ENCODE measurements at places on chromosomes 6 and 20. TPM values are rescaled to one million over a fixed set of nuclear protein-coding genes. Genes with fewer than 3 reads are reported as not detected.

DNA sequence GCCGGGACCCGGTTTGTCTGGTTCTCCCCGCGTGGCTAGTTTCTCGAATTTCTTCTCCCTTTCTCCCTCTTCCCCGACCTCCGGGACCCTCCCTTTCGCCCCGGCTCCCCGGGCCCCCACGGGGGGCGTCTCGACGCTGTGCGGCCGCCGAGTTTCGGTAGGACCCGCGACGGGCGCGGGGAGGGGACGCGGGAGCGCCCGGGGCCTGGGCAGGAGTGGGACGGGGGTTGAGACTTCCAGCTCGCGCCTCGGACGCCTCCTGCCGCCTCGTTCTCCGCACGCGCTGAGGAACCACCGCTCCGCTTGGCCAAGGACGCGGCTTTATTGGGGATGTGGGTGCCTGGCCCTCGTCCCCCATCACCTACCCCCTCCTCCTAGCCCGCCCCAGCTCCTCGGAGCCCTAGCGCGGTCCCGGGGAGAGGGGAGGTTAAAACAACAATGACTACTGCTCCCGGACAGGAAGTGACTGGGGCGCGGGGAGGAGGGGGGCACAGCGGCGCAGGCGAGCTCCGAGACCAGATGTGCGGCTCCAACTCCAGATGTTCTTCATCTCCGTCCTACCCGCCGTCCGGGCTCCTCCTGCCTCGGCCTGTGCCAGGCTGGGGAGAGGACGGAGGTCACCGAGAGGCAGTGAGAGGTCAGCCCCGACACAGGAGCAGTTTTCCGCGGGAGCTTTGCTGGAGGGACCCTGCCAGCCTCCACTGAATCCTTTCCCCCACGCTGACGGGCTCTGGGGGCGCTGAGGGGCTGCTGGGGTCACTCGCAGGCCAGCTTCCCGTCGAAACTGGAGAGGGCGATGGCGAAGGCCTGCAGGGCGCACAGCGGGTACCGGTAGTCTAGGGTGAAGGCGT, 917 bp upstream of the TEAD3 start:
- H3K4me1 ChIP-seq, result peaks cover 26% of the 10 kb centered on the region
- no peaks in the 10 kb centered on the region for H3K36me3 ChIP-seq
- peak overlapping the region; percentile 48 for H3K4me3 ChIP-seq
- H3K27me3 ChIP-seq, result peaks cover 16% of the 10 kb centered on the region
- peak; percentile 43 for DNase-seq

- no peak overlapping the region for H3K4me3 ChIP-seq
- no peaks in the 10 kb centered on the region for H3K36me3 ChIP-seq
- DNase-seq, result no peak
- H3K27me3 ChIP-seq, result no peaks in the 10 kb centered on the region
Measured at GRCh38 chr6:139522511-139523220, 148.2 kb upstream of the CITED2 start.

DNA sequence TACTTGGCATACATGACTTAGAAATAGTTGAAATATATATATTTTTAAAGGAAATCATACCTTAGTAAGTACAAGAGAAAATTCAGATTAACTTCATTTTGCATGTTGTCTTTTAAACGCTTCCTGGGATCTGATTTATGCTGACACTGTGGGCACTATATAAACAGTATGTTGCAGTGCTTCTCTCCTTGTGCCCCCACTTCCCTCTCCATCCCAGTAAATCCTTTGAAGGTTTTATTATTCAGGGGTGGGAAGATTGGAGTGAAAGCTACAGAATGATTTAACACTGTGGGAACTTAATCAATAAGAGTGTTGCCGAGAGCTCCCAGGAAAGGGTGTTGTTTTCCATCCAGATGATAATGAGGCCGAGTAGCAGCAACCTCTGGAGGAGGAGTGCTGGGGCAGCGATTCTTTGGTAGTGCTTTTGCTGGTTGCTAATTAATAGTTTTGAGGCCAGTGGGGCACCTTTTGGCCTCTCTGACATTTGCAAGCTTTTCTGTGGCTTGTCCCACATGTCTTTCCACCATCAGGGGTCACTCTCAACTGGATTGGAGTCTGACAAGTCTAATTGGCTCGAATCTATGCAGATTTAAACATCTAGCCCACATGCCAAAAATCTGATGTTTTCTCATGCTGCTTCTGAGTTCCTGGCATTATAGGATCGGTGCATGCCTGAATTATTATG, 183.0 kb upstream of the MMS22L start:
- H3K4me3 ChIP-seq, result no peak overlapping the region
- no peaks in the 10 kb centered on the region for H3K4me1 ChIP-seq
- H3K36me3 ChIP-seq, result no peaks in the 10 kb centered on the region
- H3K27me3 ChIP-seq, result no peaks in the 10 kb centered on the region
- H3K27ac ChIP-seq, result no peak overlapping the region

GRCh38 chr20:63567386-63568169, 6.5 kb downstream of the HELZ2 start:
- peaks cover 15% of the 10 kb centered on the region for H3K36me3 ChIP-seq
- H3K27ac ChIP-seq, result peak overlapping the region; percentile 80
- peak overlapping the region; percentile 26 for H3K4me3 ChIP-seq
- H3K27me3 ChIP-seq, result no peaks in the 10 kb centered on the region
- H3K4me1 ChIP-seq, result peaks cover 39% of the 10 kb centered on the region

GRCh38 chr6:86193821-86194220, 551.1 kb upstream of the SYNCRIP start:
- H3K4me1 ChIP-seq, result no peaks in the 10 kb centered on the region
- no peak overlapping the region for H3K27ac ChIP-seq

DNA sequence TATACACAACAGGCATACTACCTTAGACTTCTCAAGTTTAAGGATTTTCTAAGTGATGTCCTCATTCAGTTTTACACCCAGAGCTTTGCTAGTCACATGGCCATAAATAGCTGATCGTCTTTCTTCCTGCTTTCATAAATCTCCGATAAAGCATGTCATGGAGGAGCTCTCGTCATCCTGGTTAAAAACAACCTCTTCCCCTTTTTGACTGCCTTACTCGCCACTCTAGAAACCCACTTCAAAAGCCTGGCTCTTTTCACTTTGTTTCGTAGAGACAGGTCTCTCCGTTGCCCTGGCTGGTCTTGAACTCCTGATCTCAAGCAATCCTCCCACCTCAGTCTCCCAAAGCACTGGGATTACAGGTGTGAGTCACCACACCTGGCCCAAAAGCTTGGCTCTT, 67.0 kb upstream of the SMIM29 start:
- no peaks in the 10 kb centered on the region for H3K4me1 ChIP-seq
- H3K4me3 ChIP-seq, result no peak overlapping the region
- DNase-seq, result peak; percentile 24
- peak overlapping the region; percentile 68 for H3K27ac ChIP-seq

Gene ADGRG6
- not detected for total RNA-seq

Gene TPX2
- total RNA-seq, result 4.2 TPM

Gene PNISR
- total RNA-seq, result 308 TPM

Gene COL12A1
- total RNA-seq, result 0.25 TPM

Gene ZC2HC1B
- not detected for total RNA-seq

Gene OPN5
- total RNA-seq, result not detected

Gene POU3F2
- total RNA-seq, result not detected

Gene IMPG1
- not detected for total RNA-seq
